ENCODE measurements at places on chromosomes 7 and 10.

GRCh38 chr10:86311906-86312305 is 54.7 kb downstream of the GRID1 start:
- no peak for DNase-seq

DNA sequence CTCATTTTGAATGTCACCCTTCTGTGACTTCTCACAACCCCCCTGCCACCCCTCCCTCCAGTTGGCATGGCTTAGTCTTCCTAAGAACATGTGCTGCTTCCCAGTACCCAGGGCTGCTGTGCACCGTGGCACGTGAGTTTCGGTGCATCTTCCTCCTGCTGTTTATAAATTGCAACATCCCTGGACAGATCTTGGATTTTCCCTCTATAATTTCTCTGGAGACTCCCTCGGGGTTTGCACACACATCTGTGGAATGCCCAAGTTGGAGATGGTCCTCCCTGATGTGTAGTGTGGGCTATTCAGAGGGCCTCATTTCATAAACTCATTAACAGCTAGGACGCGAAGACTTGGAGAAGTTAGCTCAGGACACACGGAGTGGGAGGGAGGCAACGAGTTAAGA is 52.9 kb downstream of the IKZF1 start:
- DNase-seq = no peak

DNA sequence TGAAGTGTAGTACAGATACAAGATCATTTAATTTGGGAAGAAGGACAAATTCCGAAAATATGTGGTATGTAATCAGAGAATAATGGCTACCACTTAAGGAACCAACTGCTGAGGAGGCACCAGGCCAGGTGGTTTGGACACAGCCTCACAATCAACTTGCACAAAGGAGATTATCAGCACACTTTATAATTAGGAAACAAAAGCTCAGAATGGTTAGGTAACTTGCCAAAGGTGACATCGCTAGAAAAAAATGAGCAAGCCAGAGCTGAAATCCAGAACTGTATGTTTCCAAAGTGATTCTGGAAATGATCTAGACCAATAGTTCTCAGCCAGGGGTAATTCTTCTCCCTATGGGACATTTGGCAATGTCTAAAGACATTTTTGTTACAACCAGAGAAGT is 36.6 kb downstream of the ERCC6 start:
- DNase-seq = no peak

DNA sequence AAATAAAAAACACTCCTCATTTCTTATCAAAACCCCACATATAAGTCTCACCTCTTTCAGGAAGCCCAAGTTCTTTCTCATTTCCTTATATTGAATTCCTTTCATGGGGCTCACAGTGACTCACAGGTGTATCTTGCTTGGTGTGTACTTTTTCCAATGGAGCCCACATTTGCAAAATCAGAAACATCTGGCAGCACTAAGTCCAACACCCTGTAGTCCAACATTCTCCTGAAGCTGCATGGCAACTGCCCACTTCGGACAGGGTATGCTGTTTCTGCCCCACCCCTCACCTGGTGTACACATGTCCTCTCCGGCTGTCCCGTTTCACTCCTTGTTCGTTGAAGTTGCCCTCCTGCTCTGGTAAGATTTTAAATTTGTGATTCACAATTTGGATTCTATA is 544.1 kb downstream of the SORCS3 start:
- DNase-seq = no peak

GRCh38 chr10:62578916-62579315 is 204.7 kb downstream of the ZNF365 start:
- DNase-seq = no peak

DNA sequence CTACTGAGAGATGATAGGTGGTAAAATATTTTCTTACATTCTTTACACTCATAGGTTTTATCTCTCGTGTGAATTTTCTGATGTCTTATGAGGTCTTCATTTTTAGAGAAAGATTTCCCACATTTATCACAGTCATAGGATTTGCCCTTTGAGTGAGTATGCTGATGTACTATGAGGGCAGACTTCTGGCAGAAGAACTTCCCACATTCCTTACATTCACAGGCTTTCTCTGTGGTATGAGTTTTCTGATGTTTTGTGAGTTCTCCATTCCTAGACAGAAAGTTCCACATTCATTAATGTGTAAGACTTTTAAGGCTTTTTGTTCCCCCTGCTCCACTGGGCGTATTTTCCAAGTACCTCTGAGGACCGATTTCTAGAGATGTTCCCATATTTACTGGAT is 23.5 kb downstream of the ZNF25 start:
- DNase-seq = no peak

DNA sequence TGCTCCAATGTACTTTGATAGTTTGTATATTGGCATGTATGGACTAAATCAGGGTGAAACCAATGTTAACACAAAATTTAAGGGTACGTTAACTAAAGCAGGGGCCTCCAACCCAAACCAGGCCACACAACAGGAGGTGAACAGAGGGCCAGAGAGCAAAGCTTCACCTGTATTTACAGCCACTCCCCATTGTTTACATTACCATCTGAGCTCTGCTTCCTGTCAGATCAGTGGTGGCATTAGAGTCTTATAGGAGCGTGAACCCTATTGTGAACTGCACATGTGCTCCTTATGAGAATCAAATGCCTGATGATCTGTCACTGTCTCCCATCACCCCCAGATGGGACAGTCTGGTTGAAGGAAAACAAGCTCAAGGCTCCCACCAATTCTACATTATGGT is 62.0 kb upstream of the SCIN start:
- no peak for DNase-seq

DNA sequence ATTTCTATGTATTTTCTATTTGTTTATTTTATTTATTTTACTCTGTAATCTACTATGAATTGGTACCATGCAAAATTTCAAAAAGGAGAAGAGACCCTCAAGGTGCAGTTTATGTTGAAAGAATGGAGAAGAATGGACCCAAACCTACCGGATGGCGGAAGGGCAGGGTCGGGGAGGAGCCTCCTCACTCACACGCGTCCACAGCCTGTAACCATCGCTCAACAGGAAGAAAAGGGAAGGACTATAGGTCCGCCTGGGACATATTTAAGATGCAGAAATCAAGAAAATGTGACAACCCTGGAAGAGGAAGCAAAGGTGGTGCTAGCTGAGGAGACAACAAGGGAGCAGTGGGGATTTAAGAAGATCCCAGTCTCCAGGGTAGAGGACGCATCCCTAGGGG is 158.4 kb downstream of the COBL start:
- no peak for DNase-seq

DNA sequence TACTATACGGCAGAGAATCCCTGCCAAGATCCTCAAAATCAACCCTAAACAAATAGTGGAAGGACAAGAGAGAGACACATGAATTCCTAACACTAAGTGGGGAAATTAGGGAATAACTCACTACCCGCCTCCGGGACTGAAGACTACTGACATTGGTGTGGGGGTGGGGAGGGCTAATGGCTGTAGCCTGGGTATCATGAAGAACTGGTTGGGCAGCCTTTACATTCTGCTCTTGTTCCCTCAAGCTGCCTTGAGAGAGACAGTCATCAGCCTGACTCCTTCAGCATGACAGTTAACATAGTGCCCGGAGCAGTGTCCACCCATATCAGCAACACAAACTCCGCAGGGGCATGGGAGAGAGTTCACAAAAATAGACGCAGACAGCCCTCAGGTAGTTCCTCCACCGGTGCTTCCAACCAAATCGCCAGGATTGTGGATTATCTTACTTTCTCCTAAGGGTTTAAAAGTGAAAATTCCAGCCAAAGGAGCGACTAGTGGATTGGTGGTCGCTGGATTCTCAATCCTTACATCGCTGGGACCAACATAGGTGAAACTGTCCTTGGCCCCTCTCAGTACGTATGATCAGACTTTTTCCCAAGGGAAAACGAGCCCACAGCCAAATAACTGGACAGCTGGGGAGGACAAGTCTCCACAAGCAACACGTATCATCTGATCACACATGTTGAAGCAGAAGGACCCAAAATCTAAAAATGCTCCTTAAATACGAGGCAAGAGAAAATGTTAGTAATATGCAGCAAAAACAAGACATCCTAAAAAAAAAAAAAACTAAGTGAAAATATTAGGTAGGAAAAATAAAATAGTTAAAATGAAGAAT is 22.6 kb downstream of the TMEM254 start:
- DNase-seq = no peak

- no peak for DNase-seq
These were observed 66.8 kb downstream of the ZNF503 start for GRCh38 chr10:75334720-75335119.

GRCh38 chr10:68618234-68618633 is 58.1 kb downstream of the TET1 start:
- DNase-seq = no peak

- DNase-seq = no peak
These were observed 38.8 kb downstream of the EPC1 start for GRCh38 chr10:32308027-32308603.

DNA sequence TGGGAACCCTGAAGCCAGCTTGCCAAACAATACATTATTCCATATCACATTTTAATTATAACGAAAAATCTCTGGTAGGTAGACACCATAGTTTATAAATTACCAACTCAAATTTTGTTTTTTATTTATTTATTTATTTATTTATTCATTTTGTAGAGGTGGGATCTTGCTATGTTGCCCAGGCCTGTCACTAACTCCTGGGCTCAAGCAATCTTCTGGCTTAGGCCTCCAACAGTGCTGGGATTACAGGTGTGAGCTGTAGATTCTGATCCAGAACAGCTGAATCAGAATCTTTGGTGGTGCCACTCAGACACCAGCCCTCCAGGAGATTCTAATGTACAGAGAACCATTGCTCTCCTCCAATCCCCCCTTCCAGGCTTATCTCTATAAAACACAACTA is 1.7 kb downstream of the PON2 start:
- no peak for DNase-seq

GRCh38 chr7:157480371-157481050 is 143.7 kb downstream of the DNAJB6 start:
- DNase-seq = no peak

- DNase-seq = no peak
These were observed 68.3 kb downstream of the SNX13 start for GRCh38 chr7:17871815-17872533.
